ENCODE measurements at places on chromosomes 5 and 9.

GRCh38 chr5:176676361-176676824, 29.1 kb downstream of the TSPAN17 start:
- DNase-seq: no peak

DNA sequence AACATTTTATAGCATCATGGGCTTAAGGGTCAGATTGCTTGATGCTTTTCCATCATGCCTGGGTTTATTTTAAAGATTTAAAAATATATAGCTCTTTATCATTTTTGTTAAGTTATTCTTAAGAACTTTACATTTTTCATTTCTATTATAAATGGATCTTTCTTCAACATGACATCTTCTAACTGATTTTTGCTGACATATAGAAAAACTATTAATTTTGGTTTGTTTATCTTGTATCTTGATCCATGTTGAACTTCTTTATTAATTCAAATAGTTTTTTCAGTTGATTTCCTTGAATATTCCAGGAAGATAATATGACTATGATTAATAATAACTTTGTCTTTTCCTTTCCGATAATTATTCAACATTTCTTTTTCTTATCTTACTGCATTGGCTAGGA, 237.9 kb upstream of the CLINT1 start:
- no peak for DNase-seq

GRCh38 chr9:107288701-107289100, 5.6 kb downstream of the RAD23B start:
- DNase-seq: no peak

GRCh38 chr9:114694719-114695269, 12.8 kb upstream of the TEX48 start:
- no peak for DNase-seq

- DNase-seq: no peak
These were observed 74.3 kb upstream of the SPEF2 start for GRCh38 chr5:35543408-35543807.

DNA sequence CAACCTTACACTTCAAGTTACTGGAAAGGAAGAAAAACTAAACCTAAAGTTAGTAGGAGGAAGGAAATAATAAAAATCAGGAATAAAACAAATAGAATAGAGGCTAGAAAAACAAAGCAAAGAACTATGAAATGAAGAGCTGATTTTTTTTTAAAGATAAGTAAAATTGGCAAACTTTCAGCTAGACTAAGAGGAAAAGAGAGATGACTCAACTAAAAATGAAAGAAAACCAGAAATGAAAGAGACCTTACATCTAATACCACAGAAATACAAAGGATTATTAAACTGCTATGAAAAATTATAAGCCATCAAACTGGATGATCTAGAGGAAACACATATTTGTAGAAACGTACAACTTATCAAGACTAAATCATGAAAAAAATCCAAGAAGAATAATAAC, 60.0 kb downstream of the PRRC1 start:
- DNase-seq: no peak

- DNase-seq: no peak
These were observed 108.4 kb upstream of the DHFR start for GRCh38 chr5:80763211-80763610.

All from activated T-helper 1 cell treated with anti-CD3 and anti-CD28 coated beads, Interleukin-2, amount 50 U/mL, for 16 hours (primary cell).